ENCODE measurements at places on chromosomes 16 and 17.
A peak's percentile ranks its signal among the peaks of the same experiment; 100 is the strongest.

- DNase-seq, result no peak
Observed at GRCh38 chr16:79098907-79099306, 501.6 kb downstream of the MAF start.

GRCh38 chr17:71899317-71899716 lies 221.5 kb upstream of the SOX9 start:
- DNase-seq, result no peak

DNA sequence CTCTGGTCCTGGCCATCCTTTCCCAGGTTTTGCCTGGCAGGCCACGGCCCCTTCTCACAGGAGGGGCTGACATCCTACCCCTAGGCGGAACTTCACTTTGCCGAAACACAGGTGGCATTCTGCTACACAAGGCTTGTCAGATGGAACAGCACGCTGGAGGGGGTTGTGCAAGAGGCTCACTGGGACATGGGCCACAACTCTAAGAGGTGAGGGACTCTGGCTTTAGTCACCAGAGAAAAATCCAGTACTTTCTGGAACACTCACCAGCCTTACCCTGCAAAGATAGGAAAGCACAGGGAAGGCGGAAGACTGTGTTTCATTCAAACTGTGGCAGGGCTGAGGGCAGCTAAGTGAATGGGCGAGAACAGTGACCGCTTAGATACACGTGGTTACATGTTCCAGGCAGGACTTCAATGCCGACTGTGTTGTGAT lies 18.3 kb downstream of the CDC42EP4 start:
- no peak for DNase-seq

DNA sequence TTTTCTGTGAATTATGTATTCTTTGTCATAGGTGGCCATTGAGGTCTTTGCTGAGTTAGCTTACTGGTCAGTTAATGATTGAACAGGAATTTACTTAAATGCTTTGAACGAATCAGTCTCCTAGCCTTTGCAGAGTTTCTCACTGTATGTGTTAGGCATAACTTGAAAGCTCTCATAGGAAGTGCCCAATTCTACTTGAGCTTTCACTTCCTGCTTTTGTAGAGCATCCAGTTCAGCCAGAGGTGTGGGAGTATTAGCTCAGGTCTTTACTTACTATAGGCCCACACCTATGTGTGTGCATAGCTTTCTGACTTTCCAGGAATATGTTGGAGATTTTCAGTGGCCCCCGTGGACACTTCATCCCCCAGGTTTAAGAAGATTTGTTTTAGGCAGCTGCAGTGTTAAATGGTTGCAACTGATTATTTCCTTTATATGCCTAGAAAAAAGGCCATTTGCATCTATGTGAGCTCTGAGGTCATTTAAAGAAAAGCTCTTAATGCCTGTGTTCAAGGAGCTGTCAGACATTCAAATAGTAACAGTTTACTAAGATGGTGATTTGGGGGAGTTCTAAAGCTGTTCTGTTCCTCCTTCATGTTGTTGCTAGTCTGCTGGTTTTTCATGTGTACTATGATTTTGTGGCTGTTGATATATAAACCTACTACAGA lies 62.3 kb downstream of the PHKB start:
- no peak for DNase-seq

- no peak for DNase-seq
Observed at GRCh38 chr16:10646581-10647263, 48.0 kb downstream of the TEKT5 start.

DNA sequence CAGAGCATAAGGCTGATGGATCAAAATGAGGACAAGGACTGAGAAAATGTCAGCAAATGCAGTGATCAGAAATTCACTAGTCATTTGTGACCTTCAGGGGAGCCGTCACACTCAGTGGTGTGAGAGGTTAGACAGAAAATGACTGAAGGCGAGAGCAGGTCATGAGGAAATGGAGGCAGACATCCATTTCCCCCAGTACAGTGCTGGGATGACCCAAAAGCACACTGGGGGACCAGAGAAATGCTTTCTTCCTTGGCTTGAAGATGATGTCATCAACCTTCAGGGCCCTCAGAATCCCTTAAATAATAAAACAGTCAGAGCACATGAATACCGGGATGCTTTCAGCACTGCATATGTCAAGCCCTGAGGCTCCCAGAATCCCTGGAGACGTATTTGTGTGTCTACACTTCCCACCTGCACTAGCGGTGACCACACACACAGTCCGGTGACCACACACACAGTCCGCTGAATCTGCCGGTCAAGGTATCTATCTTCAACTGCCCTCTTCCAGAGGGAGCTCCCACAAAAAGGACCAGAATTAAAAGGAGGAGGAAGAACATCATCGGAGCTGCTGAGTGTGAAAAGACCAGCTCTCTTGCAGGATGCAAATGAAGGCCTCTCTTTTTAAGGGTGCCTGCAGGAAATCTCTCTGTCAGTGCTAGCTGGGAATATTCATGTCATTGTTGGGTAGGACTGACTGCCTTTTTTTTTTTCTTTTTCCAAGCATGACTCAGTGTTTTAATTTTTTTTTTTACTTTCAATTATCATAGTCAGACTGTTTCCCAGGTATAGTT lies 8.2 kb downstream of the UBE2O start:
- DNase-seq, result no peak

- DNase-seq, result no peak
Observed at GRCh38 chr16:5196204-5196603, 98.6 kb upstream of the EEF2KMT start.

GRCh38 chr17:7667656-7668406 lies 17.1 kb downstream of the ATP1B2 start:
- DNase-seq, result peak; percentile 47

- no peak for DNase-seq
Observed at GRCh38 chr17:80382956-80383355, 32.0 kb upstream of the ENDOV start.

DNA sequence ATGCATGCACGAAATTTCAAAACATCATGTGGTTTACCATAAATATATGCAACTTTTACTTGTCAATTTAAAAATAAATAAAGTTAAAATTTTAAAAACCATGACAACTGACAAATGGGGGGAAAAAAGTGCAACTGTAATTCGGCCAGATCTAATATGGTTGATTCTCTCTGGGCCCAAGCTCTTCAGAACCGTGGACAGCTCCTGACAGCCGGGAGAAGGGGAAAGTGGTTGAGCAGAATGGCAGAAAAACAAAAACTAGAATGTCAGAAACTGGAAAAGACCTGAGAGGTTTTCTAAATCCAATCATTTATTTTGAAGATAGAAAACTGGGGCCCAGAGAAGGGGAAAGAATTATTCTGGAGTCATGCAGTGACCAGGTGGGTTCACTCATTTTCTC lies 126.6 kb downstream of the TMEM132E start:
- DNase-seq, result no peak

DNA sequence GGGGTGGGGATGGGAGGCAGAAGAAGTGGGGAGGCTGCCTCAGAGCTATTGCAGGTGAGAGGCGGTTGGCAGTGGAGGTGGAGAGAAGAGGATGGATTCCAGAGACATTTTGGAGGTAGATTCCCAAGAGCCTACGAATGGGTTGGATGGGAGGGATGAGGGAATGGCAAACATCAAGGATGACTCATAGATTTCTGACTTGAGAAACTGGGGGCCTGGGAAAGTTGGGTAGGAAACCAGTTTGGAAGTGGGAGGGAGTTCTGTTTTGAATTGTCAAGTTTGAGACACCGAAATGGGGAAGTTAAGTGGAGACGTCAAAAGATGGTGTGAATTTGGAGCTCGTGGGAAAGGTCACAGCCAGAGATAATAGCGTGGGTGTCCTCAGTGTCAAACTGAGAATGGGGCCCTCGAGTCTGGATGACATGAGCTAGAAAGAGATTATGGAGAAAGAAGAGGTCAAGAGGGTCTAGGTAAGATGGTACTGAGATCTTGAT lies 6.2 kb upstream of the CYLD start:
- DNase-seq, result no peak

GRCh38 chr17:11412654-11413053 lies 171.6 kb downstream of the SHISA6 start:
- DNase-seq, result no peak

DNA sequence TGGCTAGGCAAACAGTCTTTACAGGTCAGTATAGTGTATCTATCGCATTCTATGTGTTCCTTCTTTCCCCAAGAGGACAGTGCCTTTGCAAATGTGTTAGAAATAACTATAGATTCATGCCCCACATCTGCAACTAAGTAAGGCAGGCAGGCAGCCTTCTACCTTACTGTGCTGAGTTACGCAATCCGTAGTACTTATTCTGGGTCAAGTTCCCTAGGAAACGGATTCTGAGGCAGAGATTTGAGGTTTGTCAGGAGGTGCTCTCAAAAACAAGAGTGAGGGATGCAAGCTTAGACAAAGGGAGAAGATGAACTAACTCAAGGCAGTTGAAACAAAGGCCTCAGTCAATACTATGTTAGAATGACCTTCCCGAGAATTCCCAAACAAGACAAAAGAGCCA lies 12.7 kb upstream of the ANKFY1 start:
- DNase-seq, result no peak

DNA sequence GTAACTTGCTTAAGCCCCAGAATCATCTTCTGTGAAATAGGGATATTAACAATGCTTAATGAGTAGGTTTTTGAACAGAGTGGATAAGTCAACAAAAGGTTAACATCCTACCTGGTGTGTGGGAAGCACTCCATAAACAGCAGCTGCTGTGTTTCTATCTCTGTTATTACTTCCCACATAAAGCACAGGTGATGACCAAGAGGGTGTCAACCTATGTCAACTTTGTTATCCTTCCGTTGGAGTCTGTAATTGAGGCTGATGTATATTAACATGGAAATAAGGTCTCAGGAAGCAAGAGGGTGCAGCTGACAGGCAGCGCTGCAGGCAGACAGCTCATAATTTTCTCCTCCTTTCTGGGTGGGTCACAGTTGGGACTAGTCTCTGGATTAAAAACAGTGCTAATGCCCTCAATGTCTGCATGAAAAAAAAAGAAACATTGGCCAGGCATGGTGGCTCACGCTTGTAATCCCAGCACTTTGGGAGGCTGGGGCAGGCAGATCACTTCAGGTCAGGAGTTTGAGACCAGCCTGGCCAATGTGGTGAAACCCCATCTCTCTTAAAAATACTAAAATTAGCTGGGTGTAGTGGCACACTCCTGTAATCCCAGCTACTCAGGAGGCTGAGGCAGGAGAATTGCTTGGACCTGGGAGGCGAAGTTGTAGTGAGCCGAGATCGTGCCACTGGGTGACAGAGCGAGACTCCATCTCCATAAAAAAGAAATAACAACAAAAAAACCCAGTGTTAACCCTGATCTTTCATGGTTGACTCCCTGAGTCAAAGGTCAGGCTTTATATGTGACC lies 269.6 kb downstream of the SNX29 start:
- no peak for DNase-seq

DNA sequence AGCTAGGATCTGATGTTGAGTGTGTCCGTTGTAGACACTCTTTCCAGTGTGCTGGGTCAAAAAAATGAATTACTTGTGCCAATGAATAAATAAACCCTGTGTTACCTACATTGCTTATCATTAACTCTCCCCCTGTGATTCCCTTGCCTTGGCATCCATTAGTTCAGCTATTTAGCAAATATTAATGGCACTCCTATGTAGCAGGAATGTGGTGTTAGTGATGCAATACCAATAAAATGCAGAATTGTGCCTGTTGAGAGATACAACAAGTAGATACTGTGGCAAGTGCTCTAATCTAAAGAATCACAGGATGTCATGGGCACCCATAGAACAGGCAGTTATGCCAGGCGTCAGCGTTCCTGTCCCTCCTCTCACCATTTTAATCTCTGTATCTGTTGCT lies 343.2 kb downstream of the PMP22 start:
- no peak for DNase-seq

- no peak for DNase-seq
Observed at GRCh38 chr17:33366960-33367359, 73.9 kb upstream of the ASIC2 start.

DNA sequence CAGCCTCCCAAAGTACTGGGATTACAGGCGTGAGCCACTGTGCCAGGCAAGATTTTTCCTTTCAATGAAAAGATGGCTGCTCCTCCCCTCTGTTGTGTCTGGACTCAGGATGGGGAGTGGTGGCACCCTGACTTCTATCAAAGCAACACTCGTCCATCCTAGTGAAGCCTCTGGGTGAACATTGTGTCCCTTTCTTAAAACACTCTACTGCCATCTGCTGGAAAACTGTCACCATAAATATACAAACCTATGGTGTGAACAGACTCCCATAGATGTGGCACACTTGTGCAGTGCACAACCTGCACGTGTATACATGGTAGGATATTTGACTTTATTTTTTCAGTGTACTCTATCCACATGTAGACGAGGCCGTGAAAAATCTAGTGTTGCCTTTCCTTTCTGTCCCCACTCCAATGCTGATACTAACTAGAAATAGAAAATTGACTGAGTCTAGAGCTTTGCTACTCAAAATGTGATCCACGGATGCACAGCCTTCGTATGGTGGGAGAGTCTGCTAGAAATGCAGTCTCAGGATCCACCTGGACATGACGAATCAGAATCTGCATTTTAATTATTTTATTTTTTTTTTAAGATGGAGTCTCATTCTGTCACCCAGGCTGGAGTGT lies 55.9 kb upstream of the PLCG2 start:
- DNase-seq, result no peak

GRCh38 chr17:63665527-63666214 lies 34.3 kb downstream of the LIMD2 start:
- no peak for DNase-seq

GRCh38 chr17:12995106-12995895 lies 22.5 kb downstream of the ELAC2 start:
- DNase-seq, result no peak

GRCh38 chr17:50523208-50523607 lies 9.3 kb upstream of the EPN3 start:
- DNase-seq, result no peak

DNA sequence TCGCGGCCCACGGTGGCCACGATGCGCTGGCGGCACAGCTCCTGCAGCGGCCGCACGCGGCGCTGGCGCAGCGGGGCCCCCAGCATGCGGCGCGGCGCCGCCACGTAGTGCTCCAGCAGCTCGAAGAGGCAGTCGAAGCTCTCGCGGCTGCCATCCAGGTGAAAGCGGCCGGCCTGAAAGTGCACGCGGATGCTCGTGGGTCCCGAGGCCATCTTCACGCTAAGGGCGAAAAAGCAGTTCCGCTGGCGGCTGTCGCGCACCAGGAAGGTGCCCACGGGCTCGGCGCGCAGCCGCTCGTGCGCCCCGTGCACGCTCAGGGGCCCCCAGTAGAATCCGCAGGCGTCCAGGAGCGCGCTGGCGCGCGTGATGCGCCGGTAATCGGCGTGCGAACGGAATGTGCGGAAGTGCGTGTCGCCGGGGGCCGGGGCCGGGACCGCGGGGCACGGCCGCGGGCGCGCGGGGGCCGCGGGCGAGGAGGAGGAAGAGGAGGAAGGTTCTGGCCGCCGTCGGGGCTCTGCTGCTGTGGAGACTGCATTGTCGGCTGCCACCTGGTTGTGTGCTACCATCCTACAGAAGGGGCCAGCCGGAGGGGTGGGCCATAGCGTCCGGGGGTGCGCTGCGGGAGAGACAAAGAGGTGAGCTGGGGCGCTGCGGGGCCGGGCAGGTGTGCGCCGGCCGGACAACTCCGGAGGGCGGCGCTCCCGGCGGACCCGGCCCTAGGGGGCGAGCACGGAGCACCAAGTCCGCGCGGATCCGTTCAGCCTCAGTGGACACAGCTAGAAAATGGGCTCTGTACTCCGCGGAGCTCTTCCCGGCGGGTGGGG lies 879 bp downstream of the SOCS1 start:
- DNase-seq, result no peak

- no peak for DNase-seq
Observed at GRCh38 chr16:86578611-86579267, 390 bp downstream of the FOXL1 start.
